Thoracic aorta (tissue), 2 donors: ENCODE measurements at places on chromosomes 16 and 17. TPM values are rescaled to one million over a fixed set of nuclear protein-coding genes. Genes with fewer than 3 reads are reported as not detected.

Gene MRPL38
- 42.4 TPM for total RNA-seq

Gene PYY
- not detected for total RNA-seq

Gene CHST4
- not detected for total RNA-seq

Gene B4GALNT2
- total RNA-seq = not detected

Gene KLHL10
- not detected for total RNA-seq
